Left colon (tissue), 2 donors: ENCODE measurements at places on chromosomes 5 and 9. TPM values are rescaled to one million over a fixed set of nuclear protein-coding genes. Genes with fewer than 3 reads are reported as not detected.

Gene PCDHB16
- total RNA-seq, result 0.34 TPM

GRCh38 chr9:83317244-83317643 is 221.0 kb downstream of the FRMD3 start:
- DNase-seq, result no peak

Gene GPR150
- total RNA-seq, result 0.45 TPM

GRCh38 chr9:92247296-92247695 is 46.2 kb downstream of the IARS1 start:
- DNase-seq, result no peak

- no peak for DNase-seq
Measured at GRCh38 chr9:13190040-13190439, 89.5 kb downstream of the MPDZ start.

Gene MSMP
- total RNA-seq, result not detected

DNA sequence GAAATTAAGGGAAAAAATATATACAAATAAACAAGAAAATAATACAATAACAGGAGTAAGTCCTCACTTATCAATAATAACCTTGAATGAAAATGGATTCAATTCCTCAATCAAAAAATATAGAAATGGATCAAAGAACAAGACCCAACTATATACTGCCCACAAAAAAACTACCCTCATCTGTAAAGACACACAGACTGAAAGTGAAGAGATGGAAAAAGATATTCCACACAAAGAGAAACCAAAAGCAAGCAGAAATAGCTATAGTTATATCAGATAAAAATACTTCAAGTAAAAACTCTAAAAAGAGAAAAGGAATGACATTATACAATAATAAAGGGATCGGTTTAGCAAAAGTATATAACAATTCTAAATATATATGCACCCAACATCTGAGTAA is 66.5 kb downstream of the KIAA0825 start:
- DNase-seq, result no peak

DNA sequence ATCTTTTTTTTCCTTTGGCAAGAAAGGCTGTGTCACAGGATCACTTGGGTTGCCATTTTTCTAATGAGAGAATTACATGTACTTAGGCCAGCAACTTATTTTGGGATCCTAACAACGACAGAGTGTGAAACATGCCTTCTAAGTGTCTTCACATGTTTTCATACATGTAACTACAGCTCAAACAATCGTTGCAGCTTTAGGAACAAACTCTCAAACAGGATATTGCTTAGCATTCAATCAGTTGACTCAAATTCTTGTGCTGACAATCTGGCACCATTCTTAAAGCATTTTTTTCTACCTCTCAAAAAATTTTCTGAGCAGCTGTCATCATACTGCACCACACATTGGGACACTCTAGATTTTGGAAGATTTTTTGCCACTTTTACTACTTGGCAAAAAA is 435.5 kb downstream of the HINT1 start:
- no peak for DNase-seq

GRCh38 chr9:2291980-2292704 is 277.0 kb downstream of the SMARCA2 start:
- DNase-seq, result no peak
